ENCODE measurements at places on chromosomes 11 and 22.

- no peak for DNase-seq
Observed at GRCh38 chr22:21726650-21727049, 8.9 kb downstream of the YPEL1 start.

- DNase-seq: no peak
Observed at GRCh38 chr11:119306373-119306890, 10.5 kb downstream of the MCAM start.

GRCh38 chr22:41260871-41261270, 20.1 kb upstream of the CHADL start:
- DNase-seq: no peak

- peak; percentile 61 for DNase-seq
Observed at GRCh38 chr11:130068986-130069658, 572 bp upstream of the APLP2 start.

Measured in T-helper 1 cell (primary cell).